ENCODE measurements at places on chromosomes 13 and 19. TPM values are rescaled to one million over a fixed set of nuclear protein-coding genes. Genes with fewer than 3 reads are reported as not detected.
A peak's percentile ranks its signal among the peaks of the same experiment; 100 is the strongest.

- DNase-seq, result no peak
Measured at GRCh38 chr19:50409347-50409746, 9.4 kb upstream of the SPIB start.

- DNase-seq, result no peak
Measured at GRCh38 chr13:80115616-80116015, 225.3 kb downstream of the SPRY2 start.

- peak; percentile 92 for DNase-seq
Measured at GRCh38 chr19:54168174-54168917, 4.6 kb downstream of the TMC4 start.

FREM2 gene
- 75.3 TPM for total RNA-seq

- DNase-seq, result no peak
Measured at GRCh38 chr13:20582026-20582425, 15.1 kb downstream of the IFT88 start.

CLEC11A gene
- 5.4 TPM for total RNA-seq
